ENCODE measurements at places on chromosomes 4 and X.
A peak's percentile ranks its signal among the peaks of the same experiment; 100 is the strongest.

DNA sequence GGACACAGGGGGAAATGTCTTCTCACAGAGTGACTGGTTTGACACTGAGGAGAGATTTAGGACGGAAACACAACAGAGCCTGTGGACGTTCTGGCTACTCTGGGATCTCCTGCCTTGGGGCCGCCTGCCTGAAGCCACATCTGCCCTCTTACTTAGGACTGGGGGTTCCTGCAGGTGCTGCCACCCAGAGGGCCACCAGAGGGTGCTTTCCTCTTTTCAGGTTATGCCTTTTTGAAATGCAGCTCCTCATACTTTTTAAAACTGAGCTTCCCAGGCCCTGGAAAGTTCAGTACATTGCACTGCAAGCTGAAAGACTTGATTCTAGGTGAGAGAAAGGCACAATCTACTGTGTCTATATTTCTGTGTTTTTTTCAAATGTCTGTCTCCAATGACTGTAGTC is 92.2 kb upstream of the PGRMC2 start:
- no peak for DNase-seq

DNA sequence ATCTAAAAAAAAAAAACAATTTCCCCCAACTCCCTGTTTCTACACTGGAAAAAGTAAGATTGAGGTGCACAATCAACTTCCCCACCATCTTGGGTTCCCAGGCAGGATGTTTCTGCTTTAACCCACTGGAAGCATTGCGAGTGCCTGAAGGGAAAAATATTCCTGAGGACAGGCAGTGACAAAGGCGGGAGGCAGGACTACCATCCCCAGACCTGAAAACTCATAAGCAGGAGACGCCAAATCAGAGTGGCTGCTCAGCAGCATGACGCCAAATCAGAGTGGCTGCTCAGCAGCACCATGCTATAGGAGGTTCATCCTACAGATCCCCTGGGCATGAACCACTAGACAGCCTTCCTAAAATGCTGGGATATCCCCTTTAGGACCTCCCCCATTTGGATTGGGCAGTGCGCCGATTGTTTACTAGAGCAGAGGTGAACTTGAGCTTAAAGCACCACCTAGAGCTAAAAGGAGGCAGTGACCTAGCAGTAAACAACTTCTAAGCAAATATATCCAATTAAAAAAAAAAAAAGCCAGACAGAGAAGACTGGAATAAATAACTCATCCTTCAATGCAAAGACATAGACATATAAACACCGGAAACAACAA is 35.0 kb upstream of the GK start:
- DNase-seq, result no peak

DNA sequence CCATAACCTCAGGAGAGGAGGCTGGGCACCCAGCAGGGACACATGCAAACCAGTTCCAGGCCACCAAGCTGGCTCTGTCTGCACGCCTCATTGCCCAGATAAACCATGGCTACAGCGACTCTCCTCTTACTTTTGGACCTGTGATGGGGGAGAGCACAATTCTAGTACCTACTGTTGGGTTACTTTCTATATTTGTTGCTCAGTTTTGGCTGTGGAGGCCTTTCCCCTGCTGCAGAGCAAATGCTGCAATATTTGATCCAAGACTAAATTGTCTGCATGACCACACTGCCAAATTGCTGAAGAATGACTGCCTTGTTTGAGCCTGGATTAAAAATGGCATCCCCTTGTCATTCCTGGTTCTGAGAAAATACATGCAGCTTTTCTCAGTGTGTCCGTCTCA is 253.5 kb downstream of the ARHGAP10 start:
- DNase-seq, result peak; percentile 52

DNA sequence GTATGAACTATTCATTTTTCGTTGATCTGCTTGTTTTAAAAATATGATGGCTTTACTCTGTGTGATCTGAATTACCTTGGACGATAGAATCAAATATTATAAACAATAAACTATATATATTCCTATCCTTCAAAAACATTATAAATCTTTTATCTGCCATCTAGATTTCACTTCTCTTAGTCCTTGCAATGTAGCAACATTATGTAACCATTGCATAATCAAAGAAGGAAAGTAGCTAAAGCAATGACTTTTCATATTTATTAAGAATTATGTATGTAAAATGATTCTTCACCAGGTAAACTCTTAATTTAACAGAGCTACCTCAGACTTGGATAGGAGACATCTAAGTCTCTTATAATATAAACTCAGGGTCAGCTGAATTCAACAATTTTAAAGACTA is 210.5 kb downstream of the ADAMTS3 start:
- DNase-seq, result no peak

- DNase-seq, result no peak
Measured at GRCh38 chrX:2516623-2517022, 15.8 kb upstream of the DHRSX start.

GRCh38 chrX:30653415-30654131 is at the start of gene GK:
Gene GK (plus strand): TSS chrX:30653423. CDS start chrX:30653538, 115 bp downstream.
- DNase-seq, result no peak
